ENCODE measurements at places on chromosomes 7 and 10.

GRCh38 chr7:139183878-139184338 lies 47.1 kb upstream of the UBN2 start:
- no peak for DNase-seq

- peak; percentile 74 for DNase-seq
These were observed 2.0 kb downstream of the FLNC start for GRCh38 chr7:128831994-128832879.

DNA sequence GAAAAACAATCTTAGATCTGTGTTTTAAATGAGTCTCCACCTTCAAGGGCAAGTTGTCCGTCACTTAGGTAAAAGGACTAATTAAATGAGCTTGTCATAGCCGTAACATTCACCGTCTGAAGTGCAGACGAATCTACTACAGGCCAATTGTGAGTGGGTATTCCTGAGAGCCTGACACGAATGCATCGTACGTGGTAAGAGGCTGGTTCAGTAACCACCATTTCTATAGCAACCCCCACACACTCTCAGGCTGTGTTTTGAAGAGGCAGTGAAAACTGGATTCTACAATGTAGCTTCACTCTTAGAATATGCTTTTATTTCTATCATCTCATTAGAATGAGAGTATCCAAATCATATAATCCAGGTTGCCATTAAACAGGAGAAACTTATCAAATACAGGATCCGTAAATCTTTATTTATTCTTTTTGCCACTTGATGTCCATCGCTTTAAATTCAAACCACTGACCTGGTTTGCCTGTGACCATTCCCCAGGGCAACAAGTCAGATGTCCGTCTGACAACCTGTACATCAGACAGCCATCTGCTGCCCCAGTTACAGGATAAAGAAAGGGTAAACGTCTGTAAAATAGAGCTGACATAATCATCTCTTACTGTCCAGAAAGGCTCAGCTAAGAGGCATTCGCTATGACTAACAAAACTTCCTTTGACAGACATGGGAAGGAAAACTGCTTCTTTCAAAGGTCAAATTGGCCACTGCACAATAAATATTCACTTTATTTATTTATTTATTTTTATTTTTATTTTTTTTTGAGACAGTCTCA lies 70.3 kb upstream of the NMT2 start:
- DNase-seq = peak; percentile 93

GRCh38 chr10:23013581-23014335 lies 81.6 kb upstream of the MSRB2 start:
- DNase-seq = no peak

DNA sequence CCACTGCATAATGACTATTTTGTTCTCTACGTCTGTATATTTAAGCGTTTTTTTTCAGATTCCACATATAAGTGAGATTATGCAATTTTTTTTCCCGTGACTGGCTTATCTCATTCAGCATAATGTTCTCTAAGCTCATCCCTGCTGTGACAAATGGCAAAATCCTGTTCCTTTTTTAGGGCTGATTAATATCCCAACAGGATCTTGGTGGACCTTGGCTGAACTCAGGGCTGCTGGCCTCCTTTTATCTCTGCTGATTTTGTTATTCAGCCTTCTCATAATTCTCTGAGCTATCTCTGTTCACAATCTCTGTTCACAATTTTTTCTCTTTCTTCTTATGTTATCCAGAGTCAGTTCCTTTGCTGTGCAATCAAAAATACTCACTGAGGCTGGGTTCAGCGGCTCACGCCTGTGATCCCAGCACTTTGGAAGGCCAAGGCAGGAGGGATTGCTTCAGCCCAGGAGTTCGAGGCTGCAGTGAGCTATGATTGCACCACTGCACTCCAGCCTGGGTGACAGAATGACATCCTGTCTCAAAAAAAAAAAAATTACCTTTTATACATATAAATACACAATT lies 1035.9 kb upstream of the AUTS2 start:
- DNase-seq = no peak

GRCh38 chr7:30690011-30690410 lies 7.8 kb upstream of the CRHR2 start:
- no peak for DNase-seq

GRCh38 chr10:77939561-77940001 lies 13.0 kb upstream of the DLG5 start:
- DNase-seq = no peak

DNA sequence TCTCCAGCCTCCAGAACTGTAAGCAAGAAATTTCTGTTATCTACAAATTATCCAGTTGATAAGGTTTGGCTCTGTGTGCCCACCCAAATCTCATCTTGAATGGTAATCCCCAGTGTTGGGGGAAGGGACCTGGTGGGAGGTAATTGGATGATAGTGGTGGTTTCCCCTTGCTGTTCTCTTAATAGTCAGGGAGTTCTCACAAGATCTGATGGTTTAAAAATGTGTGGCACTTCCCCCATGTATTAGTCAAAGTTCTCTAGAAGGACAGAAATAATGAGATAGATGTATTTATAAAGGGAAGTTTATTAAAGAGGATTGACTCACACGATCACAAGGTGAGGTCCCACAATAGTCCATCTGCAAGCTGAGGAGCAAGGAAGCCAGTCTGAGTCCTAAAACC lies 56.2 kb upstream of the APBB1IP start:
- no peak for DNase-seq

All from lung microvascular endothelial cell (primary cell).